NCI-H146 (cell line): ENCODE measurements at places on chromosomes 1 and 21.

DNA sequence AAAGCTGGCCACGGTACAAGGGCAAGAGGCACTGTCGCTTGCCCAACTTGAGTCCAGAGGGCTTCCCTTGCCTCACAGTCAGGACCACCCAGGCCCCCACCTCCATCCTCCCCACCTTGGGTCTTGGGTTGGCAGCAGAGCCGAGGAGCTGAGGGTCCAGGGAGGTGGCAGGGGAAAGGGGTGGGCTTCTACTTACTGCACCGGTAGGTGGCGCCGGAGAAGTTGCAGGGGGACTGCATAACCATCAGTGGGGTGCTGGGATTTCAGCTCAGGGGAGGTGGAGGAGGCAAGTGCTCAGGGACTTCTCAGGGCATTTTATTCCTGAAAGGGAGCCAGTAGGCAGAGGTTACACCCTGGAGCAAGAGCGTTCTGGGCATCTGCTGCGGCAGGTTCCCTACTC is 44.0 kb downstream of the TRIM62 start:
- no peak for DNase-seq

- no peak for DNase-seq
Measured at GRCh38 chr1:159908031-159908940, 8.3 kb upstream of the CFAP45 start.

DNA sequence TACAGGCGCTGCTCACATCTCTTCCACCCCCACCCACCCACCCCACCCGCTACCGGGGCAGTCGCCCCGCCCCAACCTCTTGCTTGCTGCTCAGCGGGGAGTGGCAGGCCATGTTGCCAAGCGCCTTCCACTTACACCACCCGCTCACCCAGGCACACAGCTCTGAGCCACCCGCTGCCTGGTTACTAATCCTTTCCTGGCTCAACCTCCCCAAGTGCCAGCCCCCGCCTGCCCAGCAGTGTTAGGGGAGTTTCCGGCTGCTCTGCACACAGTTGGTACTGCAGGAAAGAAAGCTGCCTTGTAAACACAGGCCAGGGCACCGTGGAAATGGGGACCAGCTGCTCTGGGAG is 56.2 kb downstream of the LACTBL1 start:
- DNase-seq, result no peak

GRCh38 chr1:152145769-152146168 is 13.3 kb downstream of the RPTN start:
- no peak for DNase-seq

DNA sequence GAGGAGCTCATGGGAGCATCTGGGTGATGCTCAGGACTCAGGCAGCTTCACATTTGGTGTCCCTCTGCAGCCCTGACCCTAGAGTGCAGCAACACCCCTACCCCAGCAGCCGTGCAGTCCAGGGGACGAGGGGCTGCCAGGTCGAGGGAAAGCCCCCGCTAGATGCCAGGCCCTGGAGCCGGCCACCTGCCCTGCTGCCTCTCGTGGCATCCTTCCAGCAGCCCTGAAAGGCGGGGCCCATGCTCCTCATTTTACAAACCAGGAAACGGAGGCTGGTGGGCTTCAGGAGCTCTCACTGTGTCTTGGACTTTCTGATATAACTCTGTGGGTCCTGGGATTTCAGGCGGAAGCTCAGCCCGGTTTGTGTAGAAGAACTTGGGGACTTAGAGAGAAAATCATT is 120.5 kb upstream of the WNT4 start:
- DNase-seq, result no peak

GRCh38 chr1:159900086-159900680 is at the start of gene CFAP45:
TSS of gene CFAP45 (minus strand) at chr1:159900165. CDS start at chr1:159900098, 67 bp downstream.
- peak; percentile 90 for DNase-seq

- no peak for DNase-seq
Measured at GRCh38 chr1:216184126-216184680, 239.0 kb downstream of the USH2A start.

- DNase-seq, result no peak
Measured at GRCh38 chr1:152251391-152251790, 27.4 kb upstream of the HRNR start.

DNA sequence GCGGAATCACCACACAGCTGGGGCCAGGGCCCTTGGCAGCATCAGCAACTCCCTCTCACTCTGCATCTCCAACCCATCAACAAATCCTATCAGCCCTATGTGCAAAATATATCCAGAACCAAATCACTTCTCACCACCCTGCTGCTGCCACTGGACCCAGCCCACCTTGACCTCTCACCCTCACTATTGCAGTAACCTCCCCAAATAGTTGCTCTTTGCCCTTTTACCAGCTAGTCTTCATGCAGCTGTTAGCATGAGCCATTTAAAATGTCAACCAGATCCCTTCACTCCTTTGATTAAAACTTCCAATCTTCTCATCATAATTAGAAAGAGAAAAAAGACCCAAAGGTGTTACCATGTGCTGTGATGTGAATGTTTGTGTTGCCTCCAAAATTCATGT is 155.7 kb upstream of the IRF2BP2 start:
- DNase-seq, result no peak

GRCh38 chr21:45151445-45152160 is 77.2 kb downstream of the ADARB1 start:
- DNase-seq, result no peak

- no peak for DNase-seq
Measured at GRCh38 chr1:66439031-66439740, 94.8 kb upstream of the SGIP1 start.

GRCh38 chr1:242128951-242129502 is 130.1 kb upstream of the MAP1LC3C start:
- peak; percentile 63 for DNase-seq

DNA sequence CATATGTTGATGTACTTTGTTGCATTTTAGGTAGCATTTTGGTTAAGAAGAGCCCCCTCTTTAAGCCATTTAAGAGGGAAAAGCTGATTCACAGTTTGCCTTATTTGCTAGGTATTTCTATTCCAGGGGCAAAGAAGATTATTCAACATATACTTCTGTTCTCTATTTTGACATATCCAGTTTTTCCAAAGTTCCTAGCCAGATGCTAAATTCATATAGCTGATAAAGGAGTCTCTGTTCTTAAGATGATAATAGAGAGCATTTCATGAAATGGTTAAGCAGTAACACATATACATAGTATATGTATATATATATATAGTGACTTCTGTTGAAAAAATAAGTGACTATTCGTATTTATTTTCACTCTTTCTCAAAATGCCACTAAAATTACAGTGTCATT is 15.5 kb upstream of the CD55 start:
- no peak for DNase-seq

GRCh38 chr1:228490120-228491078 is 3.2 kb downstream of the RNF187 start:
- peak; percentile 81 for DNase-seq

DNA sequence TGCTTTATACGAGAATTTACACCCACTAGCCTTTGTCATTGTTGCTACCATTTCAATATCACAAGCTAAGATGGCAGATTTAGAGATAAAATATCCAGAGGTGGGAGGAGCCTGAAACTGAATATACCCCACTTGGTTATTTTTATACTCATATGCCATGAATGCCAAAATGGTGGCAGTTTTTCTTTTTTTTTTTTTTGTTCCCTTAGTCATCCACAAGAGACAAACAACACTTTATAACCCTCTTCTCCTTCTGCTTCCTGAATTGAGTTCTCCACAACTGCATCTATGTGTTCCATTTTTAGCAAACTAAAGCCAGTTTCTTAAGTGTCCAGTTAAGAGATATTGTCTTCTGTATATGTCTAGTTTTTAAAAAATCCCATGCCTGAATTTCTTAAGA is 558.4 kb downstream of the LMO4 start:
- no peak for DNase-seq

DNA sequence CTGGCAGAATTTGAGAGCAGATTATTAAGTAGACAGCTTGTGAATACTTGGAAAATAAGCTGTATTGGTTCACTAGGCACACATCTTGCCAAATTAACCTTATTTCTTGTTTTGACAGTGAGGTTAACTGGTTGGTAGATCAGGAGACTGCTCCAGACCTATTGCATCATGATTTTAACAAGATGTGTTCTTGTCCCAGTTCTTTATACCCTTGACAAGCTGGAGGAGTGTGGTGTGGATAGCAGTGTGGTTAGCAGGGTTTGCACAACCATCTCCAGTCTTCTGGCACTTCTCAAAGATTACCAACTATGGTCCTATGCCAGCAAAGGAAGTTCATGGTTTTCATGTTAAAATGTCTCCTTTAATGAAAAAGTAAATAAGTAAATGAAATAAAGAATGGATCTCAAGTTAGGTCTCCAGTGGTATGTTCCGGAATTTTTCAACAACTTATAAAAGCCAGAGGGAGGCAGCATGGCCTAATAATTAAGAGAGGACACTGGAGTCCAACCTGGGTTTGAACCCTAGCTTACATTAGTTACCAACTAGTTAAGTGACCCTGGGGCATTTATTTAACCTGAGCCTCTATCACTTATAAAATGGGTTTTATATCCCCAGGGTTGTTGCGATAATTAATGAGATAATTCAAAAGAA is 34.1 kb downstream of the DDX20 start:
- no peak for DNase-seq

DNA sequence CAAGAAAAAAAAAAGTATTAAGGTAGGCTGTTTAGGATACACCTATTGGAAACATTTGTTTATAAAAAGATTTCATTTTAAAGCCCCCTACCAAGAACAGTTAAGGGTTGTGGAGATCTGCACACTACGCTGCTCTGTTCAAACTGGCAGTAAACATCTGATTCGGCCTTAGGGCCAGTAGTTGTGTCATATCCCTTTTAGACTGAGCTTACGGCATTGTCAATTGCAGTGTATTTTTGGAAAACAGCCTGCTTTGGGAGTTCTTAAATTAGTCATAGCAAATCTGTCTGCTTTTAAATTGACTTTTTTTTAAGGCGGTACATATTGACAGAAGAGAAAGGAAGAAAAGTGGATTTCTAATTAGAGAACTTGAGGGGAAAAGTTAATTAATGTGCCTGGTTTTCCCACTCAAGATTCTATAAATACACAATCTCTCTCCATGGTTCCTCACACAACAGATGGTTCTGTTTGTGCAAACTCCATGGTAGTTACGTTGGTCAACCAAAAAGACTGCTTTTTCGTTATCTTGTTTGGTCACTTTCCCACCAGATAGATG is 1.7 kb upstream of the ELK4 start:
- no peak for DNase-seq

DNA sequence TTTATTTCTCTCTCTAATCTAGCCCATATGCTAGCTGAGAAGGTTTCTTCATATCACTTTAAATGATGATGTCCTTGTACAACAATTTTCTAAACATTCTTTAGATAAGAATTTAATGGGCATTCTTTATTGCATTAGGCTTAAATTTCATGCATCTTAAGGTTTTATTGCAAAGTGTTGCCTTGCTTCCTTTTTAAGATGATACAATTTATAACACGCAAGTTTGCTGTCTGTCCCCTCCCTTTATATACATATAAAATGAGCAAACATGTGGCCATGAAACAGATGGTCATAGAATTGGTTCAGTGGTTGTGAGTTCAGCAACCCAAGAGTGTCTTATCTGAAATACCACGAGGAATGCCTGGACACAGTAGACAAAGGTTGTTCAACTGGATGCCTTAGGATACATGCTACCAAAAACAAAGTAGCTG is 12.1 kb downstream of the NBPF3 start:
- no peak for DNase-seq

- DNase-seq, result no peak
Measured at GRCh38 chr1:60234776-60235175, 161.2 kb upstream of the C1orf87 start.
